ENCODE measurements at places on chromosomes 3 and 15.

DNA sequence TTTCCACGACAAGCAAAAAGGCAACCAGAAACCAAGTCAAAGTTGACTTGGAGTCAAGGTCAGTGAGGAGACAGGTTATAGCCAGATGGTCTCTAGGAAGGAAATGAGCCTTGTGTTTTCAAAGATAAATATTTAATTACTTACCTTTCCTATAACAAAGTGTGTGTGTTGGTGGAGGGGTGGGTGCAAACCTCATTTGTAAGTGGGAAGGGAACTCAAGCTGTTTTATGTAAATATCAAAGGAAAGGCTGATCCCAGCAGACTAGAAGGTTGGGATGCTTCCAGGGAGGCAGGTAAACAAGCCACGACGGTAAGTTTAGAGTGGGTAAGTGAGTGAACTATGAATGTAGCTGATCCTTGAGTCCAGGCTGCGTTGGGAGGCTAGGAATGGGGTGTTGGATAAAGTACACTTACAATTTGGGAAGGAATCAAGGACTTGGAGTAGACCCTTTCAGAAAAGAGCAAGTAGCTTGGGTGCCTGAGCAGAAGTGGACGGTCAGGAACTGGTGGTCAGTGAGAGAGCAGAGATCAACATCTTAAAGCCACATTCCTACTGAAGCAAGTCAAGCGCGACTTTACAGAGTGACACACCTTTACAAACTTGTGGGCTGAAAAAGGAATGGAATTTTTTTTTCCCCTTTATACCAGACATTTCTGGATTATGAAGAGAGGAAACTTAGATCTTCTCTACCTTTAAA lies 82.0 kb upstream of the TBL1XR1 start:
- no peak for DNase-seq

- DNase-seq: no peak
These were observed 40.7 kb upstream of the RSL24D1 start for GRCh38 chr15:55237219-55238130.

DNA sequence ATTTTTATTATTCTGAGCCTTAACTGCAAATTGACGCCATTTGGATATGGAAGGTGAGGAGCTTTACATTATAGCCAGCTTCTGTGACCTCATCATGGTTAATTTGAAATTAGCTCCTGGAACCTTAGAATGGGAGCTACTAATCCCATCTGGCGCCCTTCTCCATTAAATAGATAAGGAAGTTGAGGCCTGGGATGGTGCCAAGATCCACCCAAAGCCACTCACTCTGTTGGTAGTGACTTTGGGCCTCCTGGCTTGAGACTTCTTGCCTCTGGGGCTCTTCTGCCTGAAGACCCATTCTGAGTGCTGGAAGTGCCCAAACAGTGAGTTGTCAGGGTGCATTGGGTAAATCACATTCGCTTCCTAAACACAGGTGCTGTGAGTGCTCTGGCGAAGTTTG lies 12.0 kb upstream of the HMCES start:
- no peak for DNase-seq

- DNase-seq: no peak
These were observed 1.8 kb downstream of the HDGFL3 start for GRCh38 chr15:83205725-83206324.

DNA sequence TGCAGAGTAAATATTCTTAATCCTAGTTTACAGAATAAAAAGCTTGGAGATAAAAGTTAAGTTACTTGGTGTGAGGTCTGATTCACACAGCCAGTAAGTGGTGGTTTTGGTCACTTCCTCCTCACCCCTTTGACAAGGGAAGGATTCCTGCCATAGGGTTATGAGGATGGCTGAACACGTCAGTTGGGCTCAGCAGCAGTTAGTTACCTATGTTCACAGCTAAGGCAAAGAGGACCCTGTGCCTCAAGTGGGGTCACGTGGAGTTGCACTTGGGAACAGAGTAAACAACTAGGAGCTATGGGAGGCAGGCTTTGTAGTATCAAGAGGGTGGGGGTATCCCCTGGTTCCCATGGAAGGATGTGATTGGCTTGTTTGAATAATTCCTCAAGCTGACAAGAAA lies 232.2 kb downstream of the UBE2E2 start:
- DNase-seq: no peak

DNA sequence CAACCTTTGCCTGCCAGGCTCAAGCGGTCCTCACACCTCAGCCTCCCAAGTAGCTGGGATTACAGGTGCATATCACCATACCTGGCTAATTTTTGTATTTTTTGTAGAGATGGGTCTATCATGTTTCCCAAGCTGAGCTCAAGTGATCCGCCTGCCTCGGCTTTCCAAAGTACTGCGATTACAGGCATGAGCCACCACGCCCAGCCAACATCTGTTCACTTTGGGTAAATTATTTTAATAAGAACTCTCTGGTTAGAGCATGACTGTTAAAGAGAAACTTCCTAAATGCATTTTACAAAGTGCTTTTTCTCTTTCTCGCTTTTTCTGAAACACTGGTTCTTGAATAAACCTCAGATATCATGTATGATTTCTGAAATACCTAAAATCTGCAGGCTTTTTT lies 172.5 kb downstream of the PTPRG start:
- no peak for DNase-seq

- no peak for DNase-seq
These were observed 244.5 kb downstream of the CACNA2D3 start for GRCh38 chr3:54366839-54367238.

Measured in heart left ventricle (tissue), 16 donors.